ENCODE measurements at places on chromosomes 6 and 20.

DNA sequence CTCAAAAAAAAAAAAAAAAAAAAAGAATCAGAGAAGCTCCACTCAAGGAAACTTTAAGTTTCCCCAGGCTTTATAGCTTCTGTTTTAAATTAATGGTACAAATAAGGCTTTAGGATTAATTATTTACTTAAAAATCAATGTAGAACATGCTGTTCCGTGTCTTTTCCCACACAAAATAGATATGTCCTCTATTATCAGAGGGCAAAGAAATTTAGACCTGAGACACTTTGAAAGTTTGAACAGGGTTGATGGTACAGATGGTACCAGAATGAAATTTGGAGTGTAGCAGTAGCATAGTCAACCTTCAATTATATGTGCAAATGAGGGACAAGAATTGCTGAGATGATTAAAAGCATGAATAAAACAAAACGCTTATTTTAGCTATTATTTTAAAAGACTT is 32.2 kb upstream of the REV3L start:
- ATAC-seq = no peak

GRCh38 chr6:30194797-30195690 is 18.2 kb downstream of the TRIM26 start:
- ATAC-seq = no peak

DNA sequence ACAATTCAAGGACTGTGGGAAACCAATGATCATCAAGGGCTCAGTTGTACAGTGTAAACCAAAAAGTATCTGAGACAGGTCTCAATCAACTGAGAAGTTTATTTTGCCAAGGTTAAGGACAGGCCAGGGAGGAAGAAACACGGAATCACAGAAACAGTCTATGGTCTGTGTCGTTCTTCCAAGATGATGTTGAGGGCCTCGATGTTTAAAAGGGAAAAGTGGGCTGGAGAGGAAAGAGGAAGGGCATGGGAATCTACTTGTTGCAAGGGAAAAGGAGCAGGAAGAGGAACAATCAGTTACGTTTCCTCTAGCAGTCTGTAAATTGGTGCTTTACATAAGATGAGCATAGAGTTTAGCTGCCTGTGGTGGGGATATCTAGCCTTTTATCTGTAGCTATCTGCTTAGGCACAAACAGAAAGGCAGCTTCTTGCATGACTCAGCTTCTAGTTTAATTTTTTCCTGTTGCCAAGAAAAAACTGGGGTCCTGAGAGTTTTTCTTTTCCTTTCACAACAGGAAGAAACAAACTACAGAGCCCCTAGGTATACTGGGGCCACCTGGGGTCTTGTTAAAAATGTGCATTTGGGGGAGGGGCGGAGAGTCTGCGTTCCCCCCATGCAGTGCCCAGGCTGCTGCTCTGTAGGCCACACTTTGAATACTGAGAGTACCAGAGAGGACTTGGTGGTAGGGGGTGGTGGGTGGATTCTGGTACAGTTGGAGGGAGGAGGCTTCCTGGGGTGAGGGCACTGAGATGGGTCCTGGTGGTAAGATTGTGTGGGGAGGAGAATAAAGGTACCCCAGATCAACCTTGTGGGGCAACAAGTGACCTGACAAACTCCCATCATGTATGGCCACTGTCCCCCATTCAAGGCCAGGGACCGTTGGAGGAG is 35.3 kb upstream of the EZR start:
- ATAC-seq = no peak

GRCh38 chr6:11734861-11735613 is 43.6 kb downstream of the ADTRP start:
- ATAC-seq = no peak

DNA sequence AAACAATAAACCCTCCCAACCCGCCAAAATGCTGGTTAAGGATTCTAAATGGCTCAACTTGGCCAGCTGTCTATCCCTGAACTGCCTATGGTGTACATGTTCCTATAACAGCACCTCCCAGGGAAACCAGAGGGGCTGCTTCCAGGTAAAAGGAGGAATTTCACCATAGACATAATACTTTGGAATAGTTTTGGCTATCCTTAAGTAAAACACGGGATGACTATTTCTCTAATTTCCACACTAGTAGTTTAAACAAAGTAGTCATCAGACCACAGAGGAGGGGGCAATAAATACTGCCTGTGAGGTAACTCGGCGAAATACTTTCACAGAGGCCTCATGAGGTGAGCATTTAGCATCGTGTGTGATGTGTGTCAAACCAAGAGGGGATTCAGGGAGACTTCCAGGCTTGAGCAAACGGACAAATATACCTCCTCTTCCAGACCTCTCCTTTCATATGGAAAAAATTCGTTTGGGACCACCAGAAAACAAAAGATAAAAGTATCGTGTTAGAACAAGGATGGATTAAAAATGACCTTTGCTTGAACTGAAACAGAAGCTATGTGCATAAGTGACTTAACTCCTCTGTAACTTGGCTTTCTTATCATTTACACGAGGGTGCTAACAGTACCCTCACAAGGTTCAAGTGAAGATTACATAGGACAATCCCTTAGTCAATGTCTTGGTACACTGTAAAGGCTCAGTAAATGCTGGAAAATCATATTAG is 1.0 kb upstream of the XRN2 start:
- no peak for ATAC-seq

- peak; percentile 7 for ATAC-seq
Measured at GRCh38 chr20:14745830-14746229, 408.4 kb upstream of the FLRT3 start.

DNA sequence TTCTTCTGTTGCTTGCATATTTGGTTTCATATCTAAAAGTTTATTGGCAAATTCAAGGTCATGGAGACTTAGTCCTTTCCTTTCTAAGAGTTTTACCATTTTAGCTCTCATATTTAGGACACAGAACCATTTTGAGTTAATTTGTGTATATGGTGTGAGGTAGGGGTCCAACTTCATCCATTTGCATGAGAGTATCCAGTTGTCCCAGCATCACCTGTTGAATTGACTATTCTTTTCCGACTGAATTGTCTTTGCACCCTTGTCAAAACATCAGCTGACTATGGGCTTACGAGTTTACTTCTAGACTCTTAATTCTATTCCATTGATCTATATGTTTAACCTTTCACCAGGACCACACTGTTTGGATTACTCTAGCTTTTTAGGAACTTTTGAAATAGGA is 157.5 kb downstream of the RALGAPA2 start:
- no peak for ATAC-seq

DNA sequence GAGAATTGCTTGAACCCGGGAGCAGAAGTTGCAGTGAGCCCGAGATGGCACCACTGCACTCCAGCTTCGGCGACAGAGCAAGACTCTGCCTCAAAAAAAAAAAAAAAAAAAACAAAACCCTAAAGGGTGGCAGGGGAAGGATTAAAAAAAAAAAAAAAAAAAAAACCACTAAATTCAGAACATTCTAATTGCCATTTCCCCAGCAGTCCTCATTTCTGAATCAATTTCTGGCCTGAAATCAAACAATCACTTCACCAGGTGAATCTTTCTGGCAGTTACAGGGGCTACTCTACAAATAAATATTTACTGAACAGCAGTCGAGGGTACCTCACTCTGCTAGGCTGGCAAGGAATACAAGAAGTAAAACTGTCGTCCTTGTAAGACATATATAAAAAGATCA is 1.2 kb downstream of the UQCC1 start:
- ATAC-seq = no peak

DNA sequence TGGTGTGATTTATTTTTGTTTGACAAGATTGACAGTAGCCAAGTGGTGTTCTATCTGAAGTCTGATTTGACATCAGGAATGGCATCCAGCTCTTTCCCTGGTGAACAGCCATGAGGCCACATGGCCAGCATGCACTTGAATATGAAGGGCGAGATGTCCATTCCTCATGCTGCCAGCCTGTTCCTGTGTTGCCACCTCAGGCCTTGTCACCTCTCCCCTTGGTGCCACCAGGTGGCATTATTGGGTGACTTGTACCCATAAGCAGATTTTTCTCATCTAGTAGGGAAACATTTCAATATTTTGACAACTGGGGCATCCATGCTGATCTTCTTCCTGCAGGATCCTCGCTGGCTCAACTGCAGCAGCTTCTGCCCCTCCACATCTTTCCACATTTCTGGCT is 199.1 kb downstream of the ERMARD start:
- no peak for ATAC-seq

GRCh38 chr6:168134560-168135201 is 55.7 kb upstream of the FRMD1 start:
- ATAC-seq = no peak

DNA sequence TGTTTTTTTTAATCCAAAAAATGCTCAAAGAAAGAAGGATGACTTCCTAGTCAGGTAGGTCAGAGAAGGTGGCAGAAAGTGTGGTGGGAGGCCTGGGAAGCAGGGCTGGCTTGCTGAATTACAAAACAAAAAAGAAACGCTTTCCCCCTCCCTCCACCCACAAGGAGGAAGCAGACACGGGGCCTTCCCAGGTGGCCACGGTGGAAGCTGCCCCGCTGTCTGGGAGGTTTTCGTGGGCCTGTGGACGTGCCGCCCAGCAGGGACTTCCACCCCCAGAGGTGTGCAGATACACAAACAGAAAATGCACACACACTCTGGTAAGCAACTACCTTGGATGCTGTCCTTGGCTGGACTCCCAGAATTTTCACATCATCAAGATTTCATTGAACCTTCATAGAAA is 198.2 kb upstream of the CDH4 start:
- ATAC-seq = no peak

DNA sequence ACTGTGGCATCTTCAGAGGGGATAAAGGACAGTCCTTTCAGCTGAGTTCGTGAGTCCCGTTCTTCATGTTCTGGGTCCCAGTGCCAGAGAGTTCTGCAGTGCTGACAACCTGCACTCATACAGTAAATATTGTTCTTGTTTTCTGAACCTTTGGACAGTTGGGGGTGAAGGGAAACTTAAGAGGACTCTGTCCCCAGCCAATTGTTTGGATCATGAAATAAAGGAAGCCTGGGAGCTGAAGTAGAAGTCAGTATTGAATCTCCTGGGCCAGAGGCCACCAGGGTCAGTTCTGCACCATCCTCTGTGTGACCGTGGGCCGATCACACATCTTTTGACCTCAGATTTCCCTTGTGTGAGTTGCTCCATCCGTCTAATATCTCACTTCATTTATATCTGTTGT is 3.2 kb downstream of the SLC2A12 start:
- no peak for ATAC-seq

DNA sequence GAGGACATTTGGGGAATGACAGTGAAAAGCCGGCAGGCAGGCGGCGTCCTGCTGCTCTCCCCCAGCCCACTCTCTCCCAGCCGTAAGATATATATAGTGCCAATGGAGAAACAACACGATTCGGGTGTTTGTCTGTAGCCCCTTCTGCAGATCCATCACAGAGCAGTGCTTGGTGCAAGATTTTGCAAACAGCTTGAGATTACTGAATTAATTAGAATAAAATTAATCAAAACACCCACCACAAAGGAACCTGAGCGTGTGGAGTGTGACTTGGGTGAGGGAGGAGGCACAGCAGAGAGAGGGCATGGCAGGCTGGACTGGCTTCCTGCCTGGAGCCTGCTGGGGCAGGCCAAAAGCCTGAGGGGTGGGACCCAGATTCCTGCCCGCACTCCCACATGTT is 28.8 kb upstream of the CCDC167 start:
- no peak for ATAC-seq

GRCh38 chr20:62822239-62822787 is 5.5 kb downstream of the COL9A3 start:
- no peak for ATAC-seq

DNA sequence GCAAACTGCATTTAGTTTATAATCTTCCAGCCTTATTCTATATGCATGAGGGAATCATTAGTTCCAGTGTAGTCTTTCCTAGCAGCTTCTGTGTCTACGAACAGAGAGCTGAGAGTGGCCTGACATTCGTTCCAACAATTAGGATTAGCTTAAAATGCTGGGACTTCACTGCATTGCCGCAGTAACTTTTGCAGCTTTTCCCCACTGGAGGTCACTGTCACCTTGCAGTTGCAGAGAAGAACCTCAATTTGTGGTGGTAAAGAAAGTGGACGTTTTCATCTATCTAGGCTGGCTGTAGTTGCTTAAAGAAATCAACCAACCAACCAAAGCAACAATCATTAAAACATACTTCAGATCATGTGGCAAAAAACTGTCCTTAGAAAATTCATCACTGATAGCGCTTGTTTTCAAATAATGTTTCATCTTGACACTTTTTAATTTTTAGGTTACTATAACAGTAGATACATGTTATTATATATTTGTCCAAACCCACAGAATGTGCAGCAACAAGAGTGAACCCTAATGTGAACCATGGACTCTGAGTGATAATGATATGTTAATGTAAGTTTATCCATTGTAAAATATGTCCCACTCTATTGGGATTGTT is 12.2 kb downstream of the MYLK4 start:
- ATAC-seq = peak; percentile 53

- no peak for ATAC-seq
Measured at GRCh38 chr6:67391955-67392354, 1243.1 kb upstream of the ADGRB3 start.

DNA sequence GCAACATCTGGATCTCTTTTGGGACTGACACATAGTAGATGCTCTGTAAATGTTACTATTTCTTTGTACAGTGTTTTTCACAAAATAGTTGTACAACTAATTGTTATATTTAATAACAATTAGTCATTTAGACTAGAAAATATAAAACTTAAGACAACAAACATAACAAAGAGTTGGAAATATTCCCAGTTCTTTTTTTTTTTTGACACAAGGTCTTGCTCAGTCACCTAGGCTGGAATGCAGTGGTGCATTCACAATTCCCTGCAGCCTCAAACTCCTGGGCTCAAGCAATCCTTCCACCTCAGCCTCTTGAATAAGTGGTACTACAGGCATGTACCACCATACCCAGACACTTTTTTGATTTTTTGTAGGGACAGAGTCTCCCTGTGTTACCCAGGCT is 105.8 kb downstream of the UTRN start:
- no peak for ATAC-seq

GRCh38 chr6:63795006-63795405 is 159.4 kb downstream of the PHF3 start:
- no peak for ATAC-seq
